ENCODE measurements at places on chromosomes 16 and 17.

DNA sequence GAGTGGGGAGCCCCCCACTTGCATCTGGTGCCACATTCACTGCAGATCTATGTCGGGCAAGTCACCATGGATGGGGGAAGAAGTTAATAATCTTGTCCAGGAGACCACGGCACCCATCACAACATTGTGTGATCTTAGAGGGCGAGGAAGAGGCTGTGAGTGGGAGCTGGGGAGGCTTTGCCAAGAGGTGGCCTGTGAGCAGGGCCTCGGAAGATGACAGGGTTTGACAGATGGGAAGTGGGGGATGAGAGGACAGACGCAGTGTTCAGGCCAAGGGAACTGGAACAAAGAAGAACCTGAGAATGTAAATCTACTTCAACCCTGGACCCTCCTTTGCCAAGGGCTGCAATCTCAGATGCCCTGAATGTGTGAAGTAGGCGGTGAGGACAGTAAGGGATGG lies 12.4 kb downstream of the ACE start:
- no peak for DNase-seq

- DNase-seq: no peak
Measured at GRCh38 chr16:67943619-67944504, at the start of gene LCAT. LCAT (minus strand) TSS chr16:67944120; CDS start chr16:67944101, 19 bp downstream.

- DNase-seq: no peak
Measured at GRCh38 chr17:61478790-61479492, 26.7 kb downstream of the TBX4 start.

GRCh38 chr16:12425134-12425941 lies 378.3 kb downstream of the CPPED1 start:
- DNase-seq: no peak

GRCh38 chr17:73552300-73553048 lies 91.8 kb downstream of the SDK2 start:
- DNase-seq: no peak

- no peak for DNase-seq
Measured at GRCh38 chr17:81915331-81915730, 2.6 kb downstream of the SIRT7 start.

- DNase-seq: no peak
Measured at GRCh38 chr16:74766729-74767128, 7.9 kb downstream of the FA2H start.

Data from activated T-cell treated with anti-CD3 and anti-CD28 coated beads for 48 hours (primary cell).